ENCODE measurements at places on chromosomes 5 and 9. TPM values are rescaled to one million over a fixed set of nuclear protein-coding genes. Genes with fewer than 3 reads are reported as not detected.
A peak's percentile ranks its signal among the peaks of the same experiment; 100 is the strongest.

The OR1J2 gene
- not detected for total RNA-seq

The CCL19 gene
- total RNA-seq = not detected

The HAVCR2 gene
- 2.4 TPM for total RNA-seq

The ZBED3 gene
- 3.5 TPM for total RNA-seq

The FAM221B gene
- total RNA-seq = not detected

DNA sequence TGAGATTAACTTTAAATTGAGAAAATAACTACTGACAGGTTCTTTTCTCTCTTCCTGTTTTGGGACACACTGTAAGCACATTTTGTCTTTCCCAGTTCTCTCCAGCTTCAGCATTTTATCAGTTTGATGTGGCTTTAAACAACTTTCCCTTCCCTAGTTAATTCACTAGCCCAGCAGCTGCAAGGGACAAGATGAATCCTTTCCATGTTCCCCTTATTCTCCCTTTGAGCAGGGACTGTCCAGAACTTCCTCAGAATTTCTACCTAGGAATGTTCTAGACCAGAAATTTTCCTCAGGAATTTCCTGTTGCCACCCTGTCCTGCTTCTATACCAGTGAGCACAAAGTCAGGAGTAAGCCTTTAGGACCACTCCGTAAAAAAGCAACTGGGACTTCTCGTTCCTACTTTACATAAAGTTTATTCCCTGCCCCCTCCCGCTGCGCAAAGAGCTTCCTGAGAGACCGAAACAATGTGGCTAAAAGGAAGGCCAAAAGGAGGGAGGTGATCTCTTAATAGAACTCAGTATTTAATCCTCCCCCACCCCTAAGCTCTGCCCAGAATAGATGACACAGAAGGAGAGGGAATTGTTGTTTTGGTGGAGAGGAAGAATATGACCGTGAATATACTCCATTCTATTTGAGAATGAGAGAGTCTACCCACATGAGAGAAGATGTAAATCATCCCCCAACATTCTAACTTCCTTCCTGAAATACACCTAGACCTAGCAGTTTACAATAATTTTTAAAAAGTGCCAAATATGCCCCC lies 61.9 kb downstream of the GLIS3 start:
- no peak for DNase-seq

DNA sequence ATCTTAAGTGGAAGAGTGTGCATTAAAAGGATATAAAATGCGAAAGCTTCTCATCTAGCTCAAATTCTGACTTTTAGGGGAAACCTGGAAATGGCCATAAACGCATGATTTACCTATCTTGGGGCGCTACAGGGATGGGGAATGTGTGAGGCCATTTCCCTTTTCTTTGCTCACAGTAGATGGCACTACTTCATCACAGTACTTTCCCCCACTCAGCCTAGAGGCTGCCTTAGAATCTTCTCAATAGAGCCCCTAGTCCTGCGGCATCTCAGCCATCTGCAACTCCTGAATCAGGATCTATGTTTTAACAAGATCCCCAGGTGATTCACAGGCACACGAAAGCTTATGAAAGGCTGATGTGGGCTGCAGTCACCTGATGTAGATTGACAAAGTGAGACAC lies 110.8 kb downstream of the LHFPL2 start:
- DNase-seq = peak; percentile 56

GRCh38 chr9:110880189-110880588 lies 158.1 kb downstream of the LPAR1 start:
- no peak for DNase-seq

DNA sequence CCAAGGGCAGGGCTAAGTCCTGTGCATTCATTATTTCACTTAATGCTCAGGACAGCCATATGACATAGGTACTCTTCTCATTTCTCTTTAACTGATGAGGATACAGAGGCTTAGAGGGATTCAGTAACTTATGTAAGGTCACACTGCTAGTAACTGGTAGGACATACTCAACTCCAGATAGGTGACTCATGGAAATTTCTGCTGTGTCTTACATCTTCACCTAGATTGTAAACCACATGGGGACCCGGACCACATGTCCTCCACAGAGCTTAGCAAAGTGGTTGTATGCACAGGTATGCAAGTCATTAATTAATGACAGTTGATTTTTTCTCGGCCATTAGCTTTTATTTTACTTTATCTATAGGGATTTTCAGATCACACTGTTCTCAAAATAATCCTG lies 29.3 kb downstream of the SLC1A1 start:
- DNase-seq = no peak

DNA sequence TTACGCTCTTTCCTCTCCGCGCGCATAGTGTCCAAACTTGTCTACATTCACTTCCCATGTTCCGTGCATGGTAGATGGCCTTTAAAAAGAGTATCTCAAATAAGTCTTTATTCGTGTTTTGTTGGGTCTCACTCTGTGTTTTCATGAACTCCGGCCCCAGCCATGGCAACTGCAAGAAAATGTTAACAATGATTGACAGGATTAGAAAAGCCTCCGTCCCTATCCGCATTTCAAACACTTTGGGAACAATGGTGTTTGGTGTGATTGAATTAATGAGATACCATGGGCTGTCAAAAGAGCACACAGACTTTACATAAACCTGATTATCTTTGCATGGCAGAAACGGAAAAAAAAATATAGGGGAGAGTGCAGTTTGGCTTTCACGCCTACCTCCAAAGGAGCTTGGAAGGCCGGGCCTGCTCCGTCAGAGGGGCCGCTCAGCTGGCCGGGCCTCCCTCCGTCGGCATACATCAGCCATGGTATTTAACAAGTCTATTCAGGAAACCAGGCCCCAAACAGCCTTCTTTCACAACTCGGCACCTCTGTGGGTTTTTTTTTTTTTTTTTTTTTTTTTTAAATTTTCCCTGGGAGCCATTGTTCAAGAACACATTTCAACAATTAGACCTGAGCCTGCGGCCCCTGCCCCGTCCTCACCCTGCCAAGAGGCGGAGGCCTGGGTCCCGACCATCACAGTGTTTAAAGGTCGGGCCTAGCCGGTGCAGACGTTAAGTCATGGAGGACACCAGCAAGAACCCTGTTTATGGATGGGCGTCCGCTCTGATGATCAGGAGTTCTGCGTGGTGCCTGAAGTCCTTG lies 323.8 kb upstream of the IRX4 start:
- no peak for DNase-seq

DNA sequence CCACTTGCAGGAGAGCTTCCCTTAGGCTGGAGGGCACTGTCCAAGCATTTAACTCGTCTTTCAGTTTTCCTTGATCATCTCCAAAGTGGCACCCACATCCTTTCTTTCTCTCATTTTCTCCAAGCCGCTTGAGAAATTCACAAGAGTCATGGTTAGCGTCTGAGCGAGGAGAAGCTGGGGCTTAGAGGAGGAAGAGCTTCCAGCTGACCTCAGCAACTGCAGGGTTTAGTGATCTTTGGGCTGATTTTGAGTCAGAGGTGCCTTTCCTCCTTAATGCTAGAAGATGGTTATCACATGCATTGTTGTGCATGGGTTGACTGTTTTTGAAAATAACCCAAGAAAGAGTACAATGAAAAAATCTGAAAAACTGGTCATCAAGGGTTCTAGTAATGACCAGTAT lies 134.7 kb downstream of the GADD45G start:
- no peak for DNase-seq

- DNase-seq = no peak
Observed at GRCh38 chr9:91160599-91161464, 200.9 kb downstream of the AUH start.

All from uterus (tissue), 4 donors.